Suppressor macrophage treated with lipopolysaccharide for 1 hour (primary cell): ENCODE measurements at places on chromosomes 5 and 9.
A peak's percentile ranks its signal among the peaks of the same experiment; 100 is the strongest.

DNA sequence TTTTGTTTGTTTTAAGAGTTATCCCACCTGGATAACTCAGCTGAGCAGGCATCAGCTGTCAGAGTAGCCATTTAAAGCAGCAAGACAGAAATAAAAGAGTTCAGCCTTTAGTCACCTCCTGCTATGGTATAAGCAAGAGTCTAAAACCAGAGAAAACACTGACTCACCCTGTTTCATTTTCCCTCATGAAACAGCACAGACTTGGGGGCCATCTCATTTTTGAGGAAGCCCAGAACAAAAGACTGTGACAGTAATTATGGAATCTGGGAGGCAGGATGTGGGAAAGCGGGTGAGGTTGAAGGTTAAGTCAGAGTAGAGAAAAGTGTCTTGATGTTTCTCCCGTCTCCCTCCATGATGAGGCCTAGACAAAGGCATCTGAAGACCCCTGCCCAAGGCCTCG is 90.2 kb upstream of the FAM174A start:
- DNase-seq = no peak

DNA sequence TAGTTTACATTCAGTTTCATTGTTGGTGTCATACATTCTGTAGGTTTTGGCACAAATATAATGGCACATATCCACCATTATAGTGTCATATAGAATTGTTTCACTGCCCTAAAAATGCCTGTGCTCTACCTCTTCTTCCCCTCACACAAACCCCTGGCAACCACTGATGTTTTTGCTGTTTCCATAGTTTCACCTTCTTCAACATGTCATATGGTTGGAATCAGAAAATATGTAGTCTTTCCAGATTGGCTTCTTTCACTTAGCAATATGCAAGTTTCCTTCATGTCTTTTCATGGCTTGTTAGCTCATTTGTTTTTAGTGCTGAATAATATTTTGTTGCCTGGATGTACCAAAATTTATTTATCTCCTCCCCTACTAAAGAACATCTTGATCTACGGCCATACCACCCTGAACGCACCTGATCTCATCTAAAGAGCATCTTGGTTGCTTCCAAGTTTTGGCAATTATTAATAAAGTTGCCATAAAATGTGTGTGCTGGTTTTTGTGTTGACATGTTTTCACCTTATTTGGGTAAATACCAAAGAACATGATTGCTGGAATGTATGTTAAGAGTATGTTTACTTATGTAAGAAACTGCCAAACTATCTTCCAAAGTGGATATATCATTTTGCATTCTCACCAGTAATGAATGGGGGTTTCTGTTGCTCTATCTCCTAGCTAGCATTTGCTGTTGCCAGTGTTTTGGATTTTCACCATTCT is 17.0 kb upstream of the CDK20 start:
- no peak for DNase-seq

DNA sequence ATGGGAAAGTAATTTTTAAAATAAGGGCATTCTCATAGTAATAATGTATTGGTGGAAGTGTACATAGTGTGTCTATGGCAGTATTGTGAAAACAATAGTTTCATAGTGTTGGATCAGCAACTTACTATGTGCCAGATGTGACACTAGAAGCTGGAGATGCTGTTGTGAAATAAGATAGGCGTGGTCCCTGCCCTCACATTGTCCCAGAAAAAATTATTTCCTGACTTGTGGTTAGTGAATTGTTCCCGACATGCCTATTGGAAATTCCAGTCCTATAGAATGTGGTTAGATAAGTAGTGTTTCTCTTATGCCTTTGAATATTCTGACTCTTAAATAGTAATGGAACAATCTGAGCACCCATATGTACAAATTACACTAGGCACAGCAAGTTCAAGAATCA is 55.3 kb upstream of the MTAP start:
- DNase-seq = no peak

- DNase-seq = no peak
Measured at GRCh38 chr9:6149315-6149714, 66.3 kb upstream of the IL33 start.

DNA sequence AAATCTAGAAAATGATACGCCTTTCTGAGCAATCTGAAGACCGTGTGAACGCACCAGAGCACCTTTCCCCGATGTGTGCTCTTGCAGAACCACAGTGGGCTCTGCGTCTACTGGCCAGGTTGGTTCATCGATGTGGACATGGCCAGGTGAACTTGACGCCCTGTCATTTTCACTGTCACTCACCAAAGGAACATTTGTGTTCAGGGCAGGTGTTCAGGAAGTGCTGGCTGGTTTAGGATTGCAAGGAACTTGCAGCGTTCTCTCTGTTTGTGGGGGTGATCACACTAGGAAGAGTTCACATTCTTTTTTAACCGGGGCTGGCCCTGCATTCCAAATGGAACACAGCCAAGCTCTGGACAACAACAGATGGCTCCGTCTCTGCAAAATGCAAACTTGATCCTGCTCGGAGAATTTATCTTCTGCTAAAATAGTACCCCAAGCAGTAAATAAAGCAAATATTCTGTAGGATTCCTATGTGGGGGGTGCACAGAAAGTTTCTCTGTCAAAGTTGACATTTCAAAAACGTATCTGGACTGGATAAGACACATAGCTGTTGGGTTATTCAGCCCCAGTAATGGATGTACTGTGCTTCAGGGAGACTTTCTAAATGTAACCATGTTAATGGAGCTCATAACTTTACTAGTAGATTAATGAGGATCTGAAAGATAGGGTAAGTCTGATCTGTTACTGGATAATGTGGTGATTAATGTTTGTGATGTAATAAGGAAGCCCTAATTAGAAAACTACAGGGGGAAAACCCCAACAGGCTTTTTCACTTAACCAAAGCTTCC is 45.7 kb upstream of the FANCC start:
- no peak for DNase-seq

GRCh38 chr5:138180183-138180782 is 1.4 kb downstream of the KIF20A start:
- DNase-seq = peak; percentile 61

DNA sequence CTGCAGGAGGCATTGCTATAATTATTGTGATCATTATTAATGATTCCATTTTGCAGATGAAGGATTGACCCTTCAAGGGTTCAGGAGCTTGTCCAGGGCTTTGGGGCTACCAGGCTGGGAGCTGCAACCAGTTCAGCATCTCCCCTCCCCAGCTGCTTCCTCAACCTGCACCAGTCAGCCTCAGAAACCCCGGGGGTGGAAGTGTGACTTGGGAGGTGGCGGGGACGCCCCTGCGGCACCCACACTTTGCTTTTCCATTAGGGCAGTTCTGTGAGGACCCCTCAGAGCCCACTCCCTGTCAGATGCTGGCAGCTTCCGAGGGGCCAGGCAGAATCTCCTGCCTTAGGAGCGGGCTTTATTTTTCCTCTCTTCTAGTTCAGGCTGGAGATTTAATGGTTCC is 85.6 kb downstream of the OLFM1 start:
- DNase-seq = no peak

DNA sequence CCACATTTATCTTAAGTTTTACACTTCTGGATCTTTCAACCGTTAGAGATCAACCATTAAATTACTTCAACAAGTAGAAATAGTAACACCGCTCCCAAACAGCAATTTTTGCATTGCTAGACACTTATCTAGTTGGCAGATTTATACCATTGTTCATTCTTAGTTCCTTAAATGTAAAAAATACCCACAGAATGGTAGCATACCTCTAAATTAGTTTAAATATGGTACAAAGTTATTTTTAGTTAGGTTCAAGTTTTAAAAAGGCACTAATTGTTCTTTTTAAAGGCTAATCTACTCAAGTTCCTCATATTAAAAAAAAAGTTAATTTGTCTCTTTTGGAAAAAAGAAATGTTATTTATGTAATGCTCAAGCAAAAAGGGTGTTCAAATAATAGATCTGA is 8.1 kb downstream of the PFDN1 start:
- no peak for DNase-seq

DNA sequence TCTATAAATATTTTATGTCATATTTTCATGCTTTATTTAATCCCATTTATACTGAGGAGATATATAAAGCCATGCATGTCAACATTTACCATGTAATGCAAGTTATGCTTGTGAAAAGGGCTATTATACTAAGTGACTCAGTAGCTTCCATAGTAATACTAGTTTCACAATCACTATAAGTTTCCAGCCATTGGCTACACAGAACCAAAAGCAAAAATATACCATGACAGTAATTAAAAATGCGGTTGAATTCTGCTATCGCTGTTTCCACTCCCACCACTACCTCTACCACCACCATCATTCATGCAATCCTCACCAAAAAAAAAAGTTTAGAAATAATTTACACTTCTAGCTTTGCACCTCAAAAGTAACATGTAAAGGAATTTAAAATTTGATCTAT is 60.2 kb downstream of the MLLT3 start:
- no peak for DNase-seq

- no peak for DNase-seq
Measured at GRCh38 chr9:126114850-126115460, 211.7 kb upstream of the MVB12B start.

GRCh38 chr5:141851195-141851874 is 26.9 kb downstream of the PCDH1 start:
- DNase-seq = no peak

GRCh38 chr5:170442391-170442790 is 53.2 kb upstream of the KCNMB1 start:
- DNase-seq = peak; percentile 51

DNA sequence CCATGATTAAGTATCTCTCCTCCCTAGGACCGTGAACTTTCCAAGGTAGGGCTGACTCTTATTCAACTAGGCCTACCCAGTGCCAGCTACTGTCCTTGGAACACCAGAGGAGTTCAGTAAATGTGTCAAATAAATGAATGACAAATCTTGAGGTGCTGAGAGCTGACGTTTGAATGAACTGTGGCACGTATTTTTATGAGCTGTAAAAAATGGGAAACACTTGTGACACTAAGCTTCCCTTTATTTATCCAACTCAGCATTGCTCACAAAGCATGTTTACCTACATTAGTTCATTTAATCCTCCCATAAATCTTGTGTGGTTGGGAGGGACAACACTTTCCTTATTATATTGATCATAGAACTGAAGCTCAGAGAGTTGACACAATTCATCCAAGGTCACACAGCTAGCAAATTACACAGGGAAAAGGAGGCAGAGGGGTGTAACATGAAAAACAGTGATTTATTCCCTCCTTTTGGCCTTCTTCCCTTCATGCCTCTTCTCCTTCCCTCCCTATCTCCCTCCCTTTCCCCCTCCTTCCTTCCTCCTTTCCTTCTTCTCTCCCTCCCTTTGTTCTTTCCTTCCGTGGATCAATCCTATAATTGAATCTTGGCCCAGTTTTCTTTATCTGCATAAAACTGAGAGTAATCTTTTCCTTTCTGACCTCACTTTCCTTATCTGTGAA is 412.6 kb downstream of the DMRT2 start:
- DNase-seq = no peak

- DNase-seq = no peak
Measured at GRCh38 chr9:134619983-134620661, 21.5 kb upstream of the COL5A1 start.

GRCh38 chr5:86929123-86929766 is 311.5 kb downstream of the COX7C start:
- no peak for DNase-seq
